ENCODE measurements at places on chromosomes 2 and 18.

- DNase-seq, result no peak
Observed at GRCh38 chr2:204964414-204964813, 419.1 kb downstream of the PARD3B start.

DNA sequence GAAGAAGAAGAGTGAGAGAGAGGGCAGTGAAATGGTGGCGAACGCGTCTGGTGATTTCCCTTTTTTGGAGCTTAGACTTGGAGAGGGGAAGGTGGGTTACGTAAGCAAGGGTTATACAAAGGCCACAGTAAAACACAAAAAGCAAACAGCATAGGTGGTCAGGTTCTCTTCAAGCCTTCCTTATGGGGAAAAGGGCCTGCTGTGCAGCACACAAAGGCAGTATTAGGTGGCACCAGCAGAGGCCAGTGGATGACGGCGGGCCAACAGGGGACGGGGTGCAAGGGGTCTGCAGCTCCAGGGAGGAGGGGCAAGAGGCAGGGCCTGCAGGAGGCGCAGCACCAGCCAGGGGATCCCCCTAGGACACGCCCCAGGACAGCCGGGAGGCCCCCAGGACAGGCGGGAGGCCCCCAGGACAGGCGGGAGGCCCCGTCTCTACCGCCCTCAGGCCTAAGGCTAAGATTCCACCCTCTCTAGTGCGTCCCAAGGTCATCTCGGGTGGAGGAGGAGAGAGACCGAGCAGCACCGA is 32.6 kb upstream of the NPC1 start:
- DNase-seq, result no peak

- DNase-seq, result no peak
Observed at GRCh38 chr2:12169721-12170120, 423.3 kb downstream of the LPIN1 start.

GRCh38 chr2:239288237-239288636 is 112.6 kb downstream of the HDAC4 start:
- no peak for DNase-seq

DNA sequence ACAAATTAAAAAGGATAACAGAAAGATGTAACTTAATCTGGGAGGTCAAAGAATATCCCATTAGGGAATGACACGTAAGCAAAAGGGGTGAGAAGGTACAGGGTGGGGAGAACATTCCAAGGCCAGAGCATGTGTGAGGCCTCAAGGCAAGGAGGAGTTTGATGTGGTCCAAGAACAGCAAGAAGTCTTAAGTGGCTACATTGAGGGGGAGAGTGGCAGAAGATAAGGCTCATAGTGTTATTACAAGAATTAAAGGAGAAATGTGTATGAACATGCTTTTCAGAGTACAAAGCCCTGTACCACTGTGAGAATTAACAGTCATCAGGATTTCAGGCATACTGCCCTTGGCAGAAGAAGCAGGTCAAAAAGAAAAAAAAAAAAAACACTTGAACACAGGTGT is 174.4 kb upstream of the ERBB4 start:
- no peak for DNase-seq

DNA sequence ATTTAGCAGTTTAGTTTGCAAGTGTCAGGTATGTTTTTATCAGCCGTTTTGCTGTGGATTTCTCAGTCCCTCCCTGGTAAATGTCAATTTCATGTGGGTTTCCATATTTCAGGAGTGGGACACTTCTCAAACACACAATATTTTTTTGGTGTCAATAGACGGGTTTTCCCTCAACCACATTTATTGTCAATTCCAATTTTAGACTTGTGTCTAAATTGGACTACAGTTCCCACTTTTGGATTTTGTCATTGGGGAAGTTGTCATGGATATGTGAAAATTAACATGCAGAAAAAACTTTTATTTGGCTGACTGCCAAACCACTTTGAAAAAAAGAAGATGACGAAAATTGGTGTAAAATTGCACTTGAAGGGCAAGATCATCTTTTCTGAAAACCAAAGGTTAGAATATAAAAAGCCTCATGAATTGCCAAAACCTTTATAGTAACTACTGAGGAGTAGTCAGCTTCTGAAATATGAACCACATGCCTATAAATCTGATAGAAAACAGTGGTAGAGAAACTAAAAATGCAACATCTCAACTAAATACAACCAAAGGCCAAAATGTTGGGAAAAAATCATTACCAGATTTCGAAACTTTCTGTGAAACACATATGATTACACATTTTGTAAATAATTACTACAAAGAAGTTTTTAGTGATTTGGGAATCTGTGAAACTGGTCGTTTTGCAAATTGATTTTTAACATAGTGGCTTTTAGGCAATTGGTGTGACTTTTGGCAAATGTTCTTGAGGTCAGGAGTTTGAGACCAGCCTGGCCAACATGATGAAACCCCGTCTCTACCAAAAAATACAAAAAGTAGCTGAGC is 106.4 kb downstream of the BCL2L11 start:
- no peak for DNase-seq

DNA sequence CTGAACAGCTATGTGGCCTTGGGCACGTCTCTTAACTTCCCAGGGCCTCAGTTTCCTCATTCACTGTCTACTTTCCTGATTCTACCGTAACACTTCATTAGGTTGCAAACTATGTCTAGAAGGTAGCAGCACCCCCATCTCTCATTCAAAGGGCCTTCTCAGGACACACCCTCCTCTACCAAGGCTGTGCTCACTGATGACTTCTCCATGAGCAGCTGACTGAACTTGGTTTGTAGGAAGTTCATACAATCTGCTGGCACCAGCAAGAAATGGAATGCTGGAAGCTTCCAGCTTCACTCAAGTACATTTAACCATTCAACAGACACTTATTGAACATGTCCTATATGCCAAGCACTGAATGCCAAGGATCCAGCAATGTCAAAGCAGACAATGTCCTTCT is 250.8 kb upstream of the CTAGE1 start:
- no peak for DNase-seq

DNA sequence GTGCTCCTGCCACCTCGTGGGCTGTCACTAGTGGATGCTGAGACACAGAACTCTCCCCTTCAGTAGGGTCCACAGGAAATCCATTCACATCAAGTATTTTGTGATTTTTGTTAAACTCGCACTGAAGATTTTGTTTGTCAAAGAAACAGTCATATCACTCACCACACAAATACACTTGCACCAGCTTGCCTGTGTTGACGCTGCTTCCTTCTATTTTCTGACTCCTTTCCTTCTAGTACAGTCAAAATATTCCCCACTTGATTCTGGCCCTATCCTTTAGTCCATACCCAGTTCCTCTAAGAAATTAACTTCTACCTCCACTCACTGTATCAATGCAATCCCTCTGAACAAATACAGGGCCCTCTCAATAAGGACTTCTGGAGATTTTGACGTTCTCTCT is 213.2 kb upstream of the ARL4C start:
- no peak for DNase-seq

DNA sequence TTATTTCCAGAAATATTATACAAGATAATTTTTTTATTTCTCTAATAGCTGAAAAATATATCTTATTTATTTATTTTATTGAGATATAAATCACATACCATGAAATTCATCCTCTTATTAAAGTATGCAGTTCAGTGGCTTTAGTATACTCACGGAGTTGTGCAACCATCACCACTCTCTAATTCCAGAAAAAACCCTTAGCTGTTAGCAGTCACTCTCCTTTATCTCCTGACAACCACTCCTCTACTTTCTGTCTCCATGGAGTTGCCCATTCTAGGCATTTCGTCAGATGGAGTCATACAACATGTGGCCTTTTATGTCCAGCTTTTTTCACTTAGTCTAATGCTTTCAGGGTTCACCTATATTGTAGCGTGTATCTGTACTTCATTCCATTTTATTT is 66.5 kb downstream of the TCF7L1 start:
- DNase-seq, result no peak

DNA sequence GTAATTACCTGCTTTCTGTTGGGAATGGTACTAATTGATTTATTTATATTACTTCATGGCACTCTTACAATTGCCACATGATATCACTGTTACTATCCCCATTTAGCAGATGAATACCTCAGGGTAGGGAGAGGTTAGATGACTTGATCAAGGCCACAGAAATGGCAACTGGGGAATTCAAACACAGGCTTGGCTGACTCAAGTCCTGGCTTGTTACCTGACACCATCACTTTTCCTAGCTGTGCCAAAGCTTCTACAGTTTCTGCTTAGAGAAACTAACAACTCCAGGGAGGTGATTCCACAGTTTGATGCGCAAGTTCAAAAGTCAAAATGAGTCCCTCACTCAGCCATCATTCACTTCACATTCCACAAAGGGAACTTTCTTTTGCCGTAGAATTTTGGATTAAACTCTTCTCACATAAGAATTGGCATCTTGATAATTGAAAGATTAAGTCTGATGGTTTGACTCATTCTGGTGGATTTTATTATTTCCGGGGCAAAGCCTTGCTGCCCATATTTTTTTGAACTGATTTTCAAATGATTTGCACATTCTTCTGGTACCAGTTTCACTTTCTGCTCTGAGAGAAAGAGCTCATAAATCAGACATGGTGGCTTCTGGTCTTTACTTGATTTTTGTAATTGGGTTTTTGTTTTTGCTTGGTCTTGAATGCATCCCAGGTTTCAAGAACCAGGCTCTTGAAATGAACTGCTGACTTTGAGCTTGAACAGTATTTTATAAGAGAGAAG is 656.8 kb downstream of the BCL11A start:
- DNase-seq, result no peak

DNA sequence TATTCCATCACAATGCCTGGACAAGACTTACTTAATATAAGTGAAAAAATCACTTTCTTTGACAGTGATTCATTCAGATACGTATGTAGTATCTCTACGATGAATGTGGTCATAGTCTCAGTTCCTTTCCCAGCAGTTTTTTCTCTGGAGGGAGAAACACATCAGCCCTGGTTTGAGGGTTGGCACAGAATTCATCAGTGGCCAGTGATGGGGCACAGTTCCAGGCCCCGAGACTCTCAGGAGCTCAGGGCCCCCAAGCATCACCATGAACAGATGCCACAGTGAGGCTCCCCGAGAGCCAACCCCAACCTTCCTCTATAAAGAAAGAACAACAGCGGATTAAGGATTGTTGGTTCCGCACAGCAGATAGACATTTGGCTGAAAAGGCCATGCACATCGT is 12.5 kb downstream of the PRKAG3 start:
- no peak for DNase-seq

- no peak for DNase-seq
Observed at GRCh38 chr2:134583997-134584520, 134.7 kb downstream of the TMEM163 start.

DNA sequence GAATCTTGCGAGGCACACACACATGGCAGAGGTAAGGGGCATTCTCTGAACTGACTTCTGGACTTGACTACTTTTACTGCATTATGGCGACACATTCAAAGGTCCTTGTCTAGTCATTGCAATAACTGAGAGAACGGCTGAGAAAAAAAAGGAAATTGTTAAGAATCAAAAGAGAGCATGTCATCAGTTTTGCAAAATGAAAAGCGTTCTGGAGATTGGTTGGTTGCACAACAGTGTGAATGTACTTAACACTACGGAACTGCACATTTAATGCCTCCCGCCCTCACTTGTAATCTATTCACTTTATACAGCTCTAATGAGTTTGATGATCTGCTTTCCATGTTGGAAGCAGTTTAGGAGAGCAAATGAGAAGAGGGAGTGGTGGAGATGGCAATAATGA is 68.5 kb upstream of the NFU1 start:
- no peak for DNase-seq

DNA sequence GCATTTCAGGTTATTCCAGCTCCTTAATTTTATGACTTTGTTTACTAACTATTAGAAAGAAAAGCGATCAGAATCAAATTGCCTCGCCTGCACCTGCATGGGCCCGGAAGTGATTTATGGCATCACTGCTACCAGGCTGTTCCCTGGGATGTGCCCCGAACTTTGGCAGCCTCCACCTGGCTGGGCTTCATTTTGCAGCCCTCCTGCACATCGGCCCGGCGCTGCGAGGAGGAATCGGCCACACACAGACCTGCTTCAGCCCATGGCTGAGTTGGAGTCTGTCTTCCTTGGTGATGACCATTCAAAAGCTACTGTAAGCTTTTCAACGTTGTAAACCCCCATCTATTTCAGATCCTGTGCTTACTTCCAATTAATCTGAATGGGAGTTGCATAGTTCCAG is 638.0 kb downstream of the RNF144A start:
- DNase-seq, result no peak

GRCh38 chr2:9753276-9753600 is 90.0 kb upstream of the TAF1B start:
- DNase-seq, result no peak

GRCh38 chr2:174608866-174609214 is 11.2 kb upstream of the WIPF1 start:
- DNase-seq, result no peak

DNA sequence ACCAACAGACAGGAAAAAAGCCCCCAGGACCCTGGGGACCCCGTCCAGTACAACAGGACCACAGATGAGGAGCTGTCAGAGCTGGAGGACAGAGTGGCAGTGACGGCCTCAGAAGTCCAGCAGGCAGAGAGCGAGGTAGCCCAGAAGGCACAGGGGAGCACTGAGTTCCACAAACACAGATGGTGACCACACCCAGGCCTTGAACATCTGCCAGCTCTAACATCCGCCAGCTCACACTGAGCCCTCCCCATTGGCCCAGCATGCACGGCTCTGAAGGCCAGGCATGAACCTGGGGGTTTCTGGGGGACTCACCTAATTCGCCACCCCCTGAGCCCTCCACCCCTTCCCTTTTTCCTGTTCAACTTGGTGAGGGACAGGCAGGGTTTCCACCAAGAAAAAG is 25.6 kb upstream of the PRLH start:
- DNase-seq, result no peak

- no peak for DNase-seq
Observed at GRCh38 chr2:117273009-117273671, 541.4 kb upstream of the DDX18 start.

DNA sequence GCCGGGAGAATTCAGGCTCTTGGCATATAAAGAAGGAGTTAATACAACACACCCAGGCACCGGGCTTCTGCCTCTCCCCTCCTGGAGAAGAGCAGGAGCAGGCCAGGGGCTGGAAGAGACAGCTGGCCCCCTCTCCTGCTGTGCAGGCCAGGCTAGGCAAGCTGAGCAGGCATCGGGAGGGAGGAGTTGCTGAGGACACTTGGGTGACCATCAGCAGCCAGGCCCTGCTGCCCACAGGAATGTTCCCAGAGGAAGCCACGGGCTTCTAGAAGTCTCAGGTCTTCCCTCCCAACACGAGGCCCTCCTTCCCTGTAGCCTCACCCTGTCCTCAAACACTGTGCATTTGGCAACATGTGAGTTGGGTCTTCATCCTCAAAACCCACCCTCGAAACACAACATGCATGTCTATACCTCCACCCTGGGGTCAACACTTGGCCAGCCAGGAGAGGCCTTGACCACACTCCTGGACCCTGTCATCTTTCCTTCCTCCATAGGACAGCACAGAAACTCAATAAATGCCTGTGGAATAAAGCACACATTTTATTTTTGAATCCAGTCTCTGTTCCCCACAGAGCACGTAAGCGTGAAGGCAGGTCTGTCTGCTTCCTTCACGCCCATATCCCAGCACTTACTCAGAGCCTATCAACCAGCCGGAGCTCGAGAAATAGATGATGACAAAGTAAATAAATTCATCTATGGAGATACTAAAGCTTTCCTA is 433.8 kb upstream of the ID2 start:
- DNase-seq, result no peak

Data from esophagus squamous epithelium (tissue), 5 donors.